ENCODE measurements at places on chromosomes 1 and 21.

DNA sequence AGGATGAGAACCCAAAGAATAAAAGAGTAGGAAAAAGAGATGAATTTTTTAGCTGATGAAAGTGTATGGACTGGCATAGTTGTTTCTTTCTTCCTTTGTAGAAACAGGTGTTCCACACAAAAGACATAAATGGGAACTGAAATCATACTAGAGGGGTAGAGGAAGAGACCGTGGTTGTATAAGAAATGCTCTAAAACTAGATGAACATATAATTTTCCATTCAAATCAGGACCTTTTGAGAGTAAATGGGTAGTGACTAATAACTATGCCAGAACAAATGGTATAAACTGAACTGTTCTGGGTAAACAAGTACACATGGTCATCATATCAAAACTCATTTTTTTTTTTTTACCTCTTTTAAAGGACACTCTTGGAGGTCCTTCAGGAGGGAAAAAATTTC lies 344.2 kb downstream of the VAV3 start:
- DNase-seq: no peak

- peak; percentile 50 for DNase-seq
Measured at GRCh38 chr1:205226868-205227583, 720 bp upstream of the TMCC2 start.

GRCh38 chr1:16981269-16981849 lies 939 bp upstream of the MFAP2 start:
- no peak for DNase-seq

DNA sequence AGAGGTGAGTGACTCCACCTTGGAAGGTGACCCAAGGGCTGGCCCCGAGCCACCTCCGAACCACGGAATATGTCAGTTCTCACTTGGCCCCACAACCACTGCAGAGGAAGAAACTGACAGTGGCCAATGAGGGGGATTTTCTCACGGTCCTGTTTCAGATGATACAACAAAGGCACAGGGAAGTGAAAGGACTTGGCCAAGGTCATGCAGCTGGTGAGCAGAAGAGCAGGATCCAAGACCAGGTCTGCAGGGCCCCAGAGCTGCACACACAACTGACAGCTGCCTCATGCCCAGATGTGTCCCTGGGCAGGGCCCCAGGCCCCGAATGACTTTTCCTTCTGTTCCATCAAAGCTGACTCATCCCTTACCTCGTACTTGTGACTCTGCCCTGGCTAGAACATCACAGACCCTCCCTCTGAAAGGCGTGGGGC lies 25.8 kb upstream of the EVA1B start:
- no peak for DNase-seq

DNA sequence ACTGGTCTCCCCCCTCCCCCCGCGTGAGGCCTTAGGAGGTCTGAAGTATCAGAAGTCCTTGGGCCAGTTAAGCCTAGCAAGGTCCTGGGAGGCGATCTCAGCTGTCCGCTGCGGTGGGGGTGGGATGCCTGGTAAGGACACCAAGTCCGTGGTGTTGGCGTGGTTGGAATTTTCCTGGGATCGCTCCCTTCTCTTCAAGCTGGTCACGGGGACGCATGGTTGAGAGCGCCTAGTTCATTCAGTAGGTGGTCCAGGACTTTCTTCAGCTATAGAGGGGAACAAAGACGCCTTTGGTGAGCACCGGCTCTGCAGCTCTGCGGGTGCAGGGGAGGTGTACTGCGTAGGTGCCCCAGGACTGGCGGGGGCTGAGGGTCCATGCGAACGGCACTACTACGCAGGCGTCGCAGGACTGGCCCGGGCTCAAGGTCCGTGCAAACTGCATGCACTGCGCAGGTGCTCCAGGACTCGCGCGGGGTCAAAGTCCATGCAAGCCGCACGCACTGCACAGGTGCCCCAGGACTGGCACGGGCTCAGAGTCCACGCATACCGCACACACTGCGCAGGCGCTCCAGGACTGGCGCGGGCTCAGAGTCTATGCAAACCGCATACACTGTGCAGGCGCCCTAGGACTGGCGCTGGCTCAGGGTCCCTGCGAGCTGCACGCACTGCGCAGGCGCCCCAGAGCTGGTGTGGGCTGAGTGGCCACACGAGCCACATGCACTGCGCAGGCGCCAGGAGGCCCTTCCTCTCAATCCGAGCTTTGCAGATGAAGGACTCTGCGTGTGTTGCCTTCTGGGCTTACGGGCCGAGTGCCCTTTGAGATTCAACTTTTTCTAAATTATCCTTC lies 36.6 kb upstream of the HMGN1 start:
- DNase-seq: peak; percentile 80

DNA sequence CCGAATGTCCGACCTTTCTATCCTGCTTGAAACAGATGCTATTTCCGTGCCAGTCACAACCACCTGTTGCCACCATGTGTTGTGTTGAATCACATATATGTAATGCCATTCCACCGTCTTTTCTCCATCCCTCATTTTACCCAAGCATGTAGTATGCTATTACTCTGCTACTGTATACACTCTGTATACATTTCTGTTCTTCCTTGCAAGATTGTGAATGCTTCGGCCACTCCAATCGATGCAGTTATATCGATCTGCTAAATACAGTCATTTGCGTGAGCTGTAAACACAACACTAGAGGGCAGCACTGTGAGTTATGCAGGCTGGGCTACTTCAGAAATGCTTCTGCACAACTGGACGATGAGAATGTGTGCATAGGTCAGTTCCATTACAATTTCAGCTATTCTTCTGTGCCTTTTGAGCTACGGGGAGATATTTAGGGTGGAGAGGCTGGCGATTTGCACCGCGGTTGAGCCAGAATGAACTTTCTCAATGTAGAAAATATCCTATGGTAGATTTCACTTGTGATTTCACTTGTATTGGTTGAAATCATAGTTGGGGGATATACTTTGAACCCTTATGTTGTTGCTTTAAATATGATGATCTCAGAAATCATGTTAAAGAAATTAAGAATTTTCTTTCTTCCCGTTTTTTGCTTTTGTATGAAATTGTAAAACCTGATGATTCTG lies 289.8 kb downstream of the NTNG1 start:
- peak; percentile 3 for DNase-seq

- no peak for DNase-seq
Measured at GRCh38 chr1:20725189-20726117, 7.0 kb downstream of the SH2D5 start.

DNA sequence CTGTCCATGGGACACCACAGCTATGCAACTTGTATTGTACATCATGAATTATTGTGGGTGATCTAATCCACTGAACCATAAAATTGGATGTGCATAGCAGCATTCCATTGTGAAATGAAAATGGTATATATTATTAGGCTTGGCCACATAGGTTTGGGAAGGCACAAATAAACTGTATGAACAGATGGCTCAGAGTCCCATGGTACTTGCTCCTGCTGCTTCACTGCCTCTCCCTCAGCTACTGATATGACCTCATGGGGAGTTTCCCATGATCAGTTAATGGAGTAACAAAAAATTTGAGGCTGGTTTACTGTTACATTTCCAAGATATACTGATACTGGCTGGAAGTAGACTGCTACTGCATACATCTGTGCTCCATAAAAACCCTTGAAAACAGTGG lies 152.7 kb upstream of the NEGR1 start:
- DNase-seq: no peak

GRCh38 chr21:43834146-43834905 lies 30.7 kb upstream of the AGPAT3 start:
- no peak for DNase-seq

GRCh38 chr1:29121516-29121935 lies 2.2 kb downstream of the TMEM200B start:
- DNase-seq: no peak

GRCh38 chr1:12618661-12618964 lies 603 bp upstream of the DHRS3 start:
- peak; percentile 61 for DNase-seq

GRCh38 chr1:112247961-112248360 lies 148.1 kb upstream of the CTTNBP2NL start:
- peak; percentile 43 for DNase-seq

- DNase-seq: no peak
Measured at GRCh38 chr1:39376656-39377055, 114.8 kb upstream of the BMP8A start.

DNA sequence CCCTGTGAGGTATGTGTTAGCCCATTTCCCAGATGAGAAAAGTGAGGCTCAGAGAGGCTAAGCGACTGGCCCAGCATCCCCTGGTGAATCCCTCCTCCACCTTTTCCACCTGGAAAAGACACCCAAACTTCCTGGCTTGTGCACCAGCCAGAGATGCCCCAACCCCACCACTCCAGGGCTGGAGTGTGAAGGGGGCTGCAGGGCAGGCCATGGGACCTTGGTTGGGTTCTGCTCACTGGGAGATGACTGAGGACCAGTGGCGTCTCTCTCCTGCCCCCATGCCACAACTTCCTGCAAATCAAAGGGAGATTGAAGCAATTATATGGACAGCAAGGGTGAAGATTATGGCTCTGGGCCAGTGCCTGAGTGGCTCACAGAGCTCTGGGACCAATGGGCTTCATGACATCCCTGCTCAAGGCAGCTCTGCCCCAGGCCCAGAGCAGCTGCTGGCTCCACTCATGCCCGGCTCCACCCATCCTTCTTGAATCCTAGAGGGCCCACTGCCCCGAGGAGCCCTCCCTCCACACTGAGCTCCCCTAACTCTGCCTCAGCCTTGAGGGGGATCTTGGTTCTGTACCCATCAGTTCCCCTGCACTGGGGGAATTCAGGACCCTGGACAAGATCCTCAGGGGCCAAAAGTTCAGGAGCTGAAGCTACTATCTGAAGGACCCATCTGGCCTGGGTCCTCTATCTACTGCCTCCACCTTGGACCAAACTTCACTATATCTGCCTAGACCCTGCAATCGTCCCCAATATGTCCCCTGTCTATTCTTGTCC lies 416.9 kb downstream of the PTPRU start:
- DNase-seq: no peak

DNA sequence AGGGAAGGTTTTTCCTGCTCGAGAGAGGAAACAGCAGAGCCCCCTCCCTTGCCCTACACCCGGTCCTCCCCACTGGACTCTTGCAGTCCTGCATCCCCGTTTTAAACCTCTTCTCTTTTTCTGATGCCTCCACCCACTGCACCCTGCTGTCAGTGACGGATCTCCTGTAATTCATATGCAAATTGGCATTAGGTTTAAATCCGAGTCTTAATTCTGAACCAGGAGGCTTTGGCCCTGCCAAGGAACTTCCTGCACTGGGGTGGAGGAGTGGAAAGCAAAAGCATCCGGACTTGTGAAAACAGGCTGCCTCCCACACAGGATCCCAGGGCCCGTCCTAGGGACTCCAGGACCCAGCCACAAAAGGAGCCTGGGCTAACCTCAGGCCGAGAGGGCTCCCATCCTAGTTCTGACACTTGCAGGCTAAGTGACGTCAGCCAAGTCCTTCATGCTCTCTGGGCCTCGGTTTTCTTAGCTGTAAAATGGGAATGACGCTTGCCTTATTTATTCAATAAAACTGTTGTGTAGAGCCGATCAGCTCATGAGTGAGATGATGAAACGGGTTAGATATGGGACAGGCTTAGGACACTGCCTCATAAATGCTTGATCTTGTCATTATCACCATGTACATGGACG lies 613.3 kb downstream of the AJAP1 start:
- DNase-seq: no peak

DNA sequence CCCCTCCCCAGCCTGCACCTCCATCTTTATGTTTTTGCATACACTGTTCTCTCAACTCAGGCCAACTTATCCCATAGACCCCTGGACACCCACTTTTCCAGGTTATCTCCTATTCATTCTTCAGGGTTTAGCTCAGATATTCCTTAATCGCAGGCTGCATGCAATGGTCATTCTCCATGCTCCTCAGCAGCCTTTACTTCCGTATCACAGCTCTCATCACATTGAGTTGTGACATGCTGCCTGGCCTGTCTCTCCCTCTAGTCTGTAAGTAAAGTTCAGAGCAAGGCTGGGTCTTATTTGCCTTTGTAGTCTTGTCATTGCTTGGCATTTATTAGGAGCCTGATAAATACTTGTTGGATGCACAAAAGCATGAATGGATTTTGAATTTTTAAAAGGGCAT lies 6.9 kb downstream of the DNAJC6 start:
- no peak for DNase-seq

DNA sequence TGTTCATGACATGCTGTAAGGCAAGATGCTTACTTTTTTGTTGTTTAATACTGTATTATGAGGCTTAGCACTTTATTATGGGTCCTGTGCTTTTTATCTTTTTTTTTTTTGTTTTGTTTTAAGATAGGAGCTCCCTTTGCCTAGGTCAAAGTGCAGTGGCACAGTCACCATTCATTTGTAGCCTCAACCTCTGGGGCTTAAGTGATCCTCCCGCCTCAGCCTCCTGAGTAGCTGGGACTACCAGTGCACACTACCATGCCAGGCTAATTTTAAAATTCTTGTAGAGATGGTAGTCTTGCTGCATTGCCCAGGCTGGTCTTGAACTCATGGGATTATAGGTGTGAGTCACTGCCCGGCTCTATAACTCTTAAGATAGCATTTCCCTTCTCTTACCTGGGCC lies 4.6 kb downstream of the UBAP2L start:
- DNase-seq: no peak

- DNase-seq: no peak
Measured at GRCh38 chr1:46412893-46413595, 18.9 kb downstream of the FAAH start.

DNA sequence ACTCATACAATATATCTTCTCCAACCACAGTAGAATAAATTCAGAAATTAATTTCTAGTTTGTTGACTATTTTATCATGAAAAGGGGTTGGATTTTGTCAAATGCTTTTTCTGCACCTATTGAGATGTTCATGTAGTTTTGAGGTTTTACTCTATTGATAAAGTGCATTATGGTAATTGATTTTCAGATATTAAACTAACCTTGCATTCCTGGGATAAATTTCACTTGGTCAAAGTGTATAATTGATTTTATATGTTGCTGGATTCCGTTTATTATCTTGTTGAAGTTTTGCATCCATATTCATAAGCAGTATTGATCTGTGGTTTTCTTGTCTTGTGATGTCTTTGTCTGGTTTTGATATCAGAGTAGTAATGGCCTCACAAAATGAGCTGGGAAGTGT lies 34.4 kb upstream of the HYI start:
- DNase-seq: no peak

- DNase-seq: no peak
Measured at GRCh38 chr1:109668123-109668775, 392 bp downstream of the GSTM2 start.

GRCh38 chr1:168454211-168454815 lies 89.5 kb downstream of the XCL2 start:
- DNase-seq: peak; percentile 38

- DNase-seq: no peak
Measured at GRCh38 chr1:172373864-172374263, 46.6 kb upstream of the C1orf105 start.

- no peak for DNase-seq
Measured at GRCh38 chr1:21680381-21680780, 11.2 kb upstream of the RAP1GAP start.

- peak; percentile 25 for DNase-seq
Measured at GRCh38 chr1:25619101-25619890, 2.7 kb downstream of the MAN1C1 start.

GRCh38 chr1:57112148-57112547 lies 146.3 kb upstream of the C8B start:
- no peak for DNase-seq

GRCh38 chr1:4173731-4174130 lies 273.7 kb upstream of the C1orf174 start:
- DNase-seq: no peak

Data from NCI-H510A treated with DMSO at 0.1 percent for 48 hours (cell line).